ENCODE measurements at places on chromosomes 6 and 20.

DNA sequence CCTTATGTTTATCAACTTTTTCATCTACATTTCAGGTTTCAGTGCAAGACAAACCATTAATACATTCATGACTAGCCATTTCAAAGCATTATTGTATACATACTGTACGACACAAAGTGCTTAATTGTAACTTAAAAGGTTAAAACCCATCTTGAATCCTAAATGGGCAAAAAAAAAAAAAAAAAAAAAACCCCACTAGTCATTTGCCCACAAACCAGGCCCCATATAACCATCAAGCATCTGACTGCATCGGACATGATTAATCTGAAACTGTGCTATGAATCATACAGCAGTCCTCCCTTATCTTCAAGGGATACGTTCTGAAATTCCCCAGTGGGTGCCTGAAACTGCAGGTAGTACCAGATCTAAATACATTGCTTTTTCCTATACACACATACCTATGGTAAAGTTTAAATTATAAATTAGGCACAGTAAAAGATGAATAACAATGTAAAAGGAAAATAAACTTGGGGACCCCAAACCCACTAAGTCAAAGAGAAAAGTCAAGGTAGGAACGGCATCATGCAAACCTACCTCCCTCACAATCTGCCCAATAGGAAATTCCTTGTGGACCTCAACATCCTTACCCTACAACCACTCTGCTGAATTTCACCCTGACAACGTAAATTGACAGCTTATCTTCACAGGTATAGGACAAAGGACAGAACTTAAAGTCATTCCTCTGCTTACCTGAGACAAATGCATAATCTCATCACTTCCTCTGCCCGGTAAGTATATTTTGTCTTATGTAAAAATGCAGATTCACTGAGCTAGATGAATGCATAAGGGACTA, 14.3 kb downstream of the B4GALT5 start:
- no peak for DNase-seq

GRCh38 chr20:15288106-15288505, 950.7 kb upstream of the FLRT3 start:
- no peak for DNase-seq

- DNase-seq: no peak
Measured at GRCh38 chr6:127120787-127121636, 2.5 kb downstream of the RSPO3 start.

- peak; percentile 31 for DNase-seq
Measured at GRCh38 chr6:38871741-38872568, 156.8 kb downstream of the DNAH8 start.

GRCh38 chr6:132663661-132664060, 4.7 kb upstream of the TAAR1 start:
- DNase-seq: no peak

DNA sequence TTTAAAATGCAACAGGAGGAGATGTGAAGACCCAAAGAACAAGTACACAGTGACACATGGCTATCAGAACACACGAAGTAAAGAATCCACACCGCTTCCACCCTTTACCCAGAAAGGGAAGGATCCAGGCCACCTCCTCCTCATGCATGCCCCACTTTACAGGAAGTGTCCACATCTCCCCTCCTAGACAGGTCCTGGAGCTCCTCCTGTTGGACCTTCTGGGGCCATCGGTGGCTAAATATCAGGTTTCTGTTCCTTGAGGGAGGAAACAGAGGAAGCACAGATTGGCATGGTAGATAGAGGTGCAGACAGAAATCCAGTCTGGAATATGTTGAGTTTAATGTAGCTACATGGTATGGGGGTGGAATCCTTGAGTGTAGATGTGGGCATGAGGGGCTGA, 10.9 kb downstream of the NINL start:
- DNase-seq: no peak

- no peak for DNase-seq
Measured at GRCh38 chr6:31545291-31545690, 1.1 kb downstream of the ATP6V1G2 start.

- no peak for DNase-seq
Measured at GRCh38 chr20:38799203-38799602, 6.3 kb upstream of the PPP1R16B start.

Measured in stimulated activated CD8-positive, alpha-beta memory T cell treated with anti-CD3 and anti-CD28 coated beads, Interleukin-7, amount 100 ng/mL, for 1 hour (primary cell).